ENCODE measurements at places on chromosomes 1 and 21.

GRCh38 chr1:15680561-15681348 lies 3.4 kb upstream of the PLEKHM2 start:
- no peak for DNase-seq

DNA sequence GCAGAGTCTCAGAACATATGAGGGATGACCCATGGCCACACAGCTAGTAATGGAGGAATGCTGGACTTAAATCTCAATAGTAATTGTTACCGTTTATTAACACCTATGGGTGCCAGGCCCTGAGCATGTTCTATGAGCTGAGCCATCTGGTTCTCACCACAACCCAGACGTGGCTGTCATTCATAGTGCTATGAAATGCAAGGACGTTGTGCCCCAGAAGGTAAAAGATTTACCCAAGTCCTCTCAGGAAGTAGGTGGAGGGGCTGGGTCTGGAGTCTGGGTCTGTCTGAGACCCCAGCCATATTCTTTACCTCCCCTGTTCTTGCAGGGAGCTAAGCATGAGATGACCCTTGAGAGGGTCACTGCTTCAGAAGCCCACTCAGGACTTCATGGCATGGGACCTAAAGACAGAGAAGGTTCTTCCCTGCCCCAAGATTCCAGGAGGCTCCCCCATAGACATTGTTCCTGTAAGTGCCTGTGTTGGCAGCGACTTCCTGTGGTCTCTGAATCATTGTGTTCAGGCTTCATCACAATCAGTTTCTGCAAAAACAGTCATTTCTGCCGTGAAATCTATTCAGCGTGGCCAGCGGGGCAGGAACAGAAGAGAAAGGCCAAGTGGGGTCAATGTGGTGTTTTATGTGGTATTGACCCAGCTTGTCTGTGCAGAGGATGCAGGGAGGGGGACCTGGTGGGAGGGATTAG lies 475.4 kb downstream of the PTPRU start:
- DNase-seq, result no peak

DNA sequence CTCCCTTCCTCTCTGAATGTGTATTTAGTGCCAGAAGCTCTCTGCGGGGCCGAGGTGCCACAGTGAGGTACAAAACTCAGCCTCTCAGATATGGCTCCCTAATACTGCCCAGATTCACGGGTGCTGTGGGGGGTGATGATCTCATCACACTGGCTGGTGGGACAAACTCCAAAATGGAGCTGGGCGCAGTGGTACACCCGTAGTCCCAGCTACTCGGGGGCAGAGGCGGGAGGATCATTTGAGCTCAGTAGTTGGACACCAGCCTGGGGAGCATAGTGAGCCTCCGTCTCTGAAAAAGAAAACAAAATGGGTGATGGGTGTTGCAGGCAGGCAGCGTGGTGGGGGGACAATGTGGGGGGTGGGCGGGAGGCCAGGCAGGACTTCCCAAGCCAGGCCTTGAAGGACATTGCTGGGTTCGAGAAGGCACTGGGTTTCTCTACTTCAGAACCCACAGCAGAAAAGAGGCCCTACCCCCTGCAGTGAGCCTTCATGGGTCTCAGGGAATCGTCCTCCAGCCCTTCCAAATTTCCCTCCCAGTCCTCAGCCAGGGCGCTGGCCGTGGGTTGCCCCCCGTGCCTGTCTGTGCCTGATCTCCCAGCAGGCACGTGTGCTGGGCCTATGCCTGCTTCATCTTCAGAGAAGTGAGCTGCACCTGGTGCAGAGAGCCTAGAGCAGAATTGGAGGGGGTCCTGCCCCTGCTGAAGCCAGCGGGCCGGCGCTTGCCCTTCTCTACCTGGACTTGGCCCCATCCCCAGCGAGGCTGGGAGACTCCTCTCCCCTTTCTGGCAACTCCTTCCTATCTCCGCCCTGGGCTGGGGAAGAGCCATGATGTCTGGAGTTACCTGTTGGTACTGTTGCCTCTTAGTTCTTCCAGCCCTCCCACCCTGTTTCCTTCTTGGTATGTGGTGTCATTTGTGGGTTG lies 14.0 kb downstream of the H6PD start:
- no peak for DNase-seq

DNA sequence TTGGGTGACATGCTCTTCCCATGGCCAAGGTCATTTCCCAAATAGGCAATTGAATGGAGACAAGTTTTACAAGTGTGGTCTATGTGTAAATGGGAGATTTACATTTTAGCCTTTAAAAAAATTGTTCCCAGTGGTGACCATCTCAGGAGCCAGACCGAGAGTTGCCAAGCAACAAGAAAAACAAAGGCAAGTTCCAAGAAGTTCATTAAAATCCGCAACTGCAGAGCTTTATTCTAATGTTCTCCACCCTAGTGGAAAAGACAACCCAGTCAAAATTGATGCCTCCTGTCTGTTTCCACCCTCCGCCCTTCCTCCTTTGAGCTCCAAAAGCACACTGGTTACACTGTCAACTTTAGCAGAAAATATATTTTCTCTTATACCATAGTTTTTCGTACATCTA lies 33.2 kb upstream of the CD55 start:
- no peak for DNase-seq

DNA sequence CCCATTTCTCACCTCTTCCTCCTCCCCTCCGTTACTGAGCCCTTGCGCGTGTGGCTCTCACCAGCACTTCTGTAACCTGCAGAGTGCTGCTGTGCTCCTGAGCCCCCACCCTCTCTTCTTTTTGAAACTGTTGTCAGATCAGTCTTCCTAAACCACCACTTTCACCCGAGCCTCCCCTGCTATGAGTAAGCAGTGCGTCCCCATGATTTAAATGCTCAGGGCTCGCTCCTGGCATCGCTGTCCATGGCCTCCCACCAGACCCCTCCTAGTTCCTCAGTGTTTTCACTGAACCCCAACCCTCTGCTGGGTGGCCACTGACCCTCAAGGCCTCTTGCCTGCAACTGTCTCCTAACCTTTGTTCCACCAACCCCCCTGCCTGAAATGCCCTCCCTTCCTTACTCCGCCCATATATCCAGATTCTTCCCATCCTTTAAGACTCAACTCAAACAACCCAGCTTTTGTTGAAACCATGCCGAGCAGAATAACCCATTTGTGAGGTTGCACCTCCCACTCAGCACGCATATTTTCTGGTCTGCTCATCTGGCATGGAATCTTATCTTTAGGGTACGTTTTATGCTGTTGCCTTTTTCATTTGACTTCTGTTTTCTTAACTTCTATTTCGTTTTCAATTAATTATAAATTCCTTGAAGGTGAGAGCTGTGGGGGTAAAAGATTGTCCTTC lies 64.5 kb upstream of the FAM3B start:
- no peak for DNase-seq

DNA sequence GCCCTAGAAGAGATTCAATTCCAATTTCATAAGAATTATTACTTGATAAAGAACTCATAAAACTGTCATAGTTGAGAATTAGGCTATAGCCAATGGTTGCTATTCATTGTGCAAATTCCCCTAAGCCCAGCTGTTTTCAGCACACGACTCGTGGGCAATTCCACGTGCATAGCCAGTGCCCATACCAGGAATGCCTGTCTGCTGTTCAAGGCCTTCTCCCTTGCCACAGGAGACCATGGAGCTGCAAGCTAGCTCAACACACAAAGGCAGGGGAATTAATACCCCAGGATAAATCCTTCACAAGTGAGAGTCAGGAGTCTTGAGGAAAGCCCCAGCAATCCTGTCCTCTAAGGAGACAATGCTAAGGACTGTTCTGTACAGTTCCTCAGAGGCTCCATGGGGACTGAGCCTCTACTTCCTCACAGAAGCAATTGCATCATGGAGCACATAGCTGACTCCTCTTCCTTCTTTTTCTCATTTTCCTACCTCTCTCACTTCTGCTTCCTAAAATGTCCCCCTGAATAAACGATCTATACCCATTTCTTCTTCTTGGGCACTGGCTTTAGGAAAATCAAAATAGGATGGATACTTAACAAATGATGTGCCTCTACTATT lies 19.1 kb upstream of the CHRM3 start:
- no peak for DNase-seq

GRCh38 chr1:41537251-41537650 lies 52.8 kb upstream of the EDN2 start:
- DNase-seq, result no peak

GRCh38 chr21:46428286-46428685 lies 30.4 kb upstream of the DIP2A start:
- no peak for DNase-seq

- DNase-seq, result no peak
These were observed 36.4 kb downstream of the TTC39A start for GRCh38 chr1:51293898-51294515.

- DNase-seq, result no peak
These were observed 670 bp downstream of the CLSTN1 start for GRCh38 chr1:9822897-9823692.

DNA sequence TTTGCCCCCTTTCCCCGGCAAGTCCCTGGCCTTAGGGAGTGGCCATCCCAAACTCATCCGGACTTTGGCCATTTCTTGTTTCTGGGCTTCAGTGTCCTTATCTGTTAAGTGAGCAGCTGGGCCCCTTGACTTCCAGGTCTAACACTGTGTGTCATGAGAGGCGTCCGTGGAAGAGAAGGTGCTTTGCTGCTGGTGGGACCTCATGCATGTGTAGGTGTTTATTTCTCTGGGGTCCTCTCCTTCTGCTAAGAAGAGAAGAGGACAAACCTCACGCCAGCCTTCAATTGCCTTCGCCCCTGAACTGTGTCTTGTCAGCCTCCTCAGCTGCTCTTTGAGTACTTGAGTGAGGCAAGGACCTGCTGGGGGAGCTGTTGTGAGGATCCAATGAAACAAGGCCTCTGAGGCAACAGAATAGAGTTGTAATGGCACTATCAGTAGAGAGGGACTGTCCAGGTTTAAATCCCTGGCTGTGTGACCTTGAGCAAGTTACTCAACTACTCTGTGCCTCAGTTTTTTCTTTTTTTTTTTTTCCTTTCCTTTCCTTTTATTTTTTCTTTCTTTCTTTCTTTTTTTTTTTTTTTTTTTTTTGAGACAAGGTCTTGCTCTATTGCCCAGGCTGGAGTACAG lies 72.5 kb downstream of the RUNX3 start:
- no peak for DNase-seq

DNA sequence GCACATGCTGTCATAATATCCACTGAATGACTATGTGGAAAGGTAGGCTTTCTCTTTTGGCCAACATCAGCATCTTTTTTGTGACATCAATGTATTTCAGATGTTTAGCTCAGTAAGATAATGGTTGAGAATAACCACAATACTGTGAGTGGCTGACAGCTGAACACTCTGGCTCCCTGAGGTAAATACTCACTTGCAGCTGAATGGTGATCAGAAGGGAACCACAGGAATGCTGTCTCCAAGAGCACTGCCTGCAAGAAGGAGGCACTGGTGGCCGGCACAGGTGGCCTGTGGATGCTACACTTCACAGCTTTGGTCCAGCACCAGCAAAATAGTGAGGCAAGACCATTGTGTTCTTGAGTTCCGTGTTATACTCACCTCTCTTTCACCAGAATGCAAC lies 118.7 kb upstream of the PPM1J start:
- DNase-seq, result no peak

DNA sequence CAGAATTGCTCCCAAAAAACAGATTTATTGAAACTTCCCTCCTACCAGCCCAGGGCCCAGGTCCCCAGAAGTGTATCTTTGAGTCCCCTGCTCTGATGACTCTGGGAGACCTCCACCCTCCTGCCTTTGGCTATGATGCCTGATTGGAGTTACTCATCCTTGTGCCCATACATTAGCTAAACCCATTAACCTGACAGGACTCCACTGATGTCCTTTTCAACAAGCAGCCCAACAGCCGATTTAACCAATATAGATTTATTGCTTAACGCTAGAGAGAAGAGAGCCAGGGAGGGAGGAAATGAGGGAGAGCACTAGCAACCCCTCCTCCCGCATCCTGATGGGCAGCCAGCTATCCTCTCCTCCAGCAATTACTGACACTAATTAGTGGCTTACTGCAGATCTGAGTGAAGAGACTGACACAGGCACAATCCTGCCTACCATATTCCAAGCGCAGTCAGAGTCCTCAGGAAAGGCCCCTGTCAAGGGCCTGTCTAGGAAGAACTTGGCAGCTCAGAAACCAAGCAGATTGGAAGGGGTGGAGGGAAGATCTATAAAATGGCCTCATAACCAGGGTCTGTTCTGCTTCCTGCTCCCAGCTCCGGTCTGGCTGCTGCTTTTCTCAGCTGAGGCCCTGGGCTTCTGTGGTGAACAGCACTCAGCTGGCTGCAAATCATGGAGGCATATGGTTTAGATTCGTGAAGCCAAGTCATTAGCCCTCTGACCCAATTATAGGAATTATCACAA lies 484.5 kb upstream of the DAB1 start:
- DNase-seq, result no peak

GRCh38 chr1:212110617-212111016 lies 75.1 kb downstream of the DTL start:
- DNase-seq, result no peak

GRCh38 chr21:46116776-46117585 lies 19.1 kb downstream of the COL6A2 start:
- no peak for DNase-seq

GRCh38 chr1:3067671-3068563 lies 1.1 kb upstream of the PRDM16 start:
- no peak for DNase-seq

DNA sequence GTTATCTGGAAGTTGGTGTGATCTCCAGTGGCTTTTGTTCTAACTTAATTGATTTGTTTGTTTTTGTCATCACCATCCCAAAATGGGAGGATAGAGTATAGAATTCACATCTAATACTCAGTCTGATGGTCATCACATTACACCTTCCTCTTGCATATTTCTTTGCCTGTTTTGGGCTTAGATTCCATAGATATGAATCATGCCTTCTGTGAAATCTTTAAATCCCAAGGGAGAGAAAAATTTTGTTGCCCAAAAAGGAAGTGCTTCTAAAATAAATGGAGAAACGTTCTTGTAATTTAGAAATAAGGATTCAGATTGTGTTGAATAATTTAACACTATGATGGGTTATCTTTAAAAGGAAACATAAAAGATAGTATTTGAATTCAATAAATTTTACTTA lies 446.0 kb upstream of the LRRC7 start:
- DNase-seq, result no peak

DNA sequence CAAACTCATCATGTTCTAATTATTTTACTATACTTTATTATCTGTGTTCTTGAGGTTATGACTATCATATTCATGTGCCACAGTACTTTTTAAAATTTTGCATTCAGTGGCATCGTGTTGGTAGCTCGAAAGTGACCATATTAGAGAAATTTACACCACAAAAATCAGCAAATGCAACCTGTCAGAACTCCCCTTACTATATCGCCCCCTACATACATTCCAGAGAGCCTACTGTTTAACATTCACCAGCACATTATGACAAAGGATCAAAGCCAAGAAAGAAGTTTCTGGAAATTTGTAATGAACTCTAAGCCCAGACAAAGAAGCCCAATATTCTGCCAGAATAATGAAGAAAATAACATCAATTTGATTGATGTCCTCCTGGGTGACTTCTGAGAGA lies 909.3 kb downstream of the LTN1 start:
- no peak for DNase-seq

- no peak for DNase-seq
These were observed 12.6 kb upstream of the ACTL8 start for GRCh38 chr1:17742583-17742982.

GRCh38 chr1:66876664-66877063 lies 48.0 kb downstream of the DNAI4 start:
- DNase-seq, result no peak

- DNase-seq, result no peak
These were observed 8.6 kb upstream of the ACBD3 start for GRCh38 chr1:226195144-226195543.

GRCh38 chr1:243523766-243524165 lies 267.9 kb downstream of the SDCCAG8 start:
- no peak for DNase-seq

- DNase-seq, result no peak
These were observed 128.8 kb downstream of the MACF1 start for GRCh38 chr1:39333296-39333695.

GRCh38 chr1:214444182-214444939 lies 107.0 kb downstream of the PTPN14 start:
- DNase-seq, result no peak

- DNase-seq, result no peak
These were observed 145.1 kb downstream of the CNIH3 start for GRCh38 chr1:224761245-224761644.
